ENCODE measurements at places on chromosomes 2 and 18.
A peak's percentile ranks its signal among the peaks of the same experiment; 100 is the strongest.

- no peak for DNase-seq
These were observed 279.8 kb downstream of the NAPG start for GRCh38 chr18:10805587-10806118.

DNA sequence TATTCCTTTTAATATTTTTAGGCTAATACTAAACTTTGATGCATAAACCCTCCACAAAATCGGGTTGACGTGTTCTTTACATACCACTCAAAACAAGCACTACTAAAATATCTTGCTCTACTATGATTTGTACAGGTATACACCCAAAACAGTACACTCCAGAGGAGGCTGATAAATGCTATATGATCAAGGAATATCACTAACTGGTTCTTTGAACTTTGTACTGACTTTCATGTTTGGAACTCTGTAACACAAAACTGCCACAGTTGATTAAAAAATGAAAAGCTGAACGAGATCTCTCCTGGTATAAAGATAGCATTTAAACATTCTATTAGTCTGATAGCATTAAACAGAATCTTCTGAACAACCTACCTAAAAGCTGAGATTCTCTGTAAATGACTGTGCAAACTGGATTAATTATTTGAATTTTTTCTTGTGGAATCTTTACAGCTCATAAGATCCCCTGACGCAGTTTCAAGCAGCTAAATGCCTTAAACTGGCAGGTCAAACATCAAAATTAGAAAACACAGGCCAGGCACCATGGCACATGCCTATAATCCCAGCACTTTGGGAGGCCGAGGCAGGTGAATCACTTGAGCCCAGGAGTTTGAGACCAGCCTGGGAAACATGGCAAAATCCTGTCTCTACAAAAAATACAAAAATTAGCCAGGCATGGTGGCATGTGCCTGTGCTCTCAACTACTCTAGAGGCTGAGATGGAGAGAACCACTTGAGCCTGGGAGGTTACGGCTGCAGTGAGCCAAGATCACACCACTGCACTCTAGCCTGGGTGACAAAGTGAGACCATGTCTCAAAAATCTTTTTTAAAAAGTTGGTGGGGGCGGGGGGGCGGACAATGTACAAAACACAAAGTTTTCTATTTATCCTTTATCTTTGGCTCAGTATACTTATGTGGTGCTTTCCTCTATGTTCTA is 150.6 kb downstream of the EXOC6B start:
- DNase-seq, result no peak

DNA sequence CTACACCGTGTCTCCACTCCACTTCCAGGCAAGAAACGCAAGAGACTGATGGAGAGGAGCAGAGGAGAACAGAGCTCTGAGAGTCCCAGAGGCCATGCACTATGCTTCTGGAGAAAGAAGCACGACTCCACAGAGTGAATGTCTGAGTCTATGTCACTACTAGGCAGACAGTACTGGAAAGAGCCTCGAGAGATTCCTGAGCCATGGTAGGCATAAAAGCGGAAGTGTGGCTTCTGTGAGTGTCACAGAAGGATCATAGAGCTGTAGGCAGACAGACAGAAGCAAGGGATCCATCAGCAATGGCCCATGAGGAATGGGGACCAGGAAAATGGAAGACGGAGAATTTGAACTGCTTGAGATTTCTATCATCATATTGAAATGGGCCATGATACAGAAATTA is 542.6 kb downstream of the ZEB2 start:
- no peak for DNase-seq

- DNase-seq, result no peak
These were observed 1272.2 kb upstream of the LRRTM1 start for GRCh38 chr2:81576713-81577112.

- DNase-seq, result peak; percentile 69
These were observed 2.2 kb downstream of the KIAA1328 start for GRCh38 chr18:36831139-36831538.

DNA sequence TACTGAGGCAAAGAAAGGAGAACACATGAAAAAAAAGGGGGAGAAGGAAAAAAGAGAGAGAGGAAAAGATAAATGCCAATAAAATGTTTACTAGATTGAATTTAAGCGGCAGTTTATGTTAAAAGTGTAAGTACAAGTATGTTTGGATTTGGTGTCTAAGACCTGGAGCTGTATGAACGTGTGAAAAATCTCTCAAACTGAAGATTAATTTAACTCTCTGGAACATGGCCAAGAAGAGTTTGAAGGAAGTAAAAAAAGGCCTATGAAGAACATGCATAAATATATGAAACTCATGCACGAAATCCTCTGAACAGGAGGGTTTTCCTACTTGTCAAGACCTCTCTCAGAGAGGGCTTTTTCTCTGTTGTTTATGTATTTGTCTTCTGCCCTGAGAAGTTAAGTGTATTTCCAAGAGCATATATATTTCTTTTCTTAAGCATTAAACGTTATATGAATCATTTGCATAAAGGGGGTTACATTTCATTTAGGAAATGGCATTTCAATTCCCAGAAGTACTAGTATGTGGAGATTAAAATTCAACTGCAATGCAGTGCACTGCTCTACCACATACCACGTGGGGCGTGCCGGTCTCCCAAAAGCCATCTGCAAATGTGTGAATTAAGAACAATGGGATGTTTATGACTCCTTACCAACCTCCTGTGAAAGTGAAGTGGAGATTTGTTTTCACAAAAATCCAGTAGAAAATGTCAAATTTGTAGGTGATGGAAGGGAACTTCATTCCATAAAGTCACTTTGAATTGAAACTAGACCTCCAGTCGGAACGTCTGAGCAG is 281.1 kb upstream of the TRIB2 start:
- DNase-seq, result no peak

- DNase-seq, result no peak
These were observed 186.5 kb downstream of the RTP5 start for GRCh38 chr2:242056026-242056425.

- DNase-seq, result no peak
These were observed 28.5 kb upstream of the MCFD2 start for GRCh38 chr2:46943881-46944798.

Data from epithelial cell of prostate (primary cell).